Mammary epithelial cell (primary cell): ENCODE measurements at places on chromosomes 7 and 10.

- no peak for DNase-seq
Measured at GRCh38 chr10:35434533-35434932, 98.2 kb downstream of the CCNY start.

GRCh38 chr10:94412449-94412848 lies 10.1 kb downstream of the TBC1D12 start:
- DNase-seq: no peak

- DNase-seq: no peak
Measured at GRCh38 chr7:157978766-157979165, 608.9 kb downstream of the PTPRN2 start.

- no peak for DNase-seq
Measured at GRCh38 chr7:152894295-152895170, 135.0 kb downstream of the ACTR3B start.

DNA sequence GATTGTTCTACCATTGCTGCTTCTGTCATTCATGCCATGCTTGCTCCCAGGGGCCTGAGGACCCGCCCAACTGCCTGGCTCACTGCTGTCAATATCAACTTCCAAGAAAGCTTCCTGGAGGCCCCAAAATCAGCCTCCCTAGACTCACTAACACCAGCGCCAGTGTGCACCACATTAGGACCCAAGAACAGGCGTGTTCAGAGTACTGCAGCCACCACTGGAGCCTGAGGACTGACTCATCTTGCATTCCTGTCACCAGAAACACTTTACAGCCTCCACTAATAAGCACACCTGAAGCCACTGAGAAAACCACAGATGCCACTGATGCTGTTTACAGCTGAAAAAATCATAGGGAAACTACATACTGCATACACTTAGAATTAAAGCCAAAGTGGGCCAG lies 1284.3 kb downstream of the TYW1 start:
- DNase-seq: no peak

DNA sequence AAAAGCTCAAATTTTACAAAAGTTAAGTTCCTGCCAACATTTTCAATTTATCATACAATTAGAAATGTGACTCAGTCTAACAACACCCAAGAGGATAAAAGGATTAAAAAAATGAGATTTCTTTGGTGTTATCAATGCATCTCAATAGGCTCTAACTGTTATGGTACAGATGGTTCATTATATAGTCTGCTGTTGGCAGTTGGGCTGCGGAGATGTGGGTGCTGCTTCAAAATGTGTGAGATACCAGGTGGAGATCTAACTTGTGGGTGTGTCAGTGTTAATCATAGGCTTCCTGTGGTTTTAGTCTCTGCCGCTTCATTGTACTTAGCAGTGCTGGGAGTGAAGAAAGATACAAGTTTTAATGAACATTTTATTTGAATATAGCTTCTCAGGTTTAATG lies 231.2 kb downstream of the EXOC4 start:
- DNase-seq: peak; percentile 70

- no peak for DNase-seq
Measured at GRCh38 chr7:50739744-50740435, 42.8 kb downstream of the GRB10 start.

DNA sequence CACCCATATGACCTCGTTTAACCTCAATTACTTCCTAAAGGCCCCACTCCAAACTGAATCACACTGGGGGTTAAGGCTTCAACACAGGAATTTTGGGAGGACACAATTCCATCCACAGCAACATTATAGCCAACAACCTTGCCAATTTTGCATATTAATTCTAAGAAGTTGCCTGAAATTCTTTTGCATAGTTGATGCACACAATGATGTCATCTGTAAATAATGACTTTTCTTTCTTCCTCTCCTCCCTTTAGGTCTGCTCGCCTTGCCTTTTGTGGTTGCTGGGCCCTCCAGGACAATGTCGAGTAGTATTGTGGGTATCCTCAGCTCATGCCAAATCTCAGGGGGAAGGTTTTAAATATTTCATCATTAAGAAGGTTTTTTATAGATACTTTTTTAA lies 16.0 kb upstream of the CAMK2B start:
- no peak for DNase-seq

DNA sequence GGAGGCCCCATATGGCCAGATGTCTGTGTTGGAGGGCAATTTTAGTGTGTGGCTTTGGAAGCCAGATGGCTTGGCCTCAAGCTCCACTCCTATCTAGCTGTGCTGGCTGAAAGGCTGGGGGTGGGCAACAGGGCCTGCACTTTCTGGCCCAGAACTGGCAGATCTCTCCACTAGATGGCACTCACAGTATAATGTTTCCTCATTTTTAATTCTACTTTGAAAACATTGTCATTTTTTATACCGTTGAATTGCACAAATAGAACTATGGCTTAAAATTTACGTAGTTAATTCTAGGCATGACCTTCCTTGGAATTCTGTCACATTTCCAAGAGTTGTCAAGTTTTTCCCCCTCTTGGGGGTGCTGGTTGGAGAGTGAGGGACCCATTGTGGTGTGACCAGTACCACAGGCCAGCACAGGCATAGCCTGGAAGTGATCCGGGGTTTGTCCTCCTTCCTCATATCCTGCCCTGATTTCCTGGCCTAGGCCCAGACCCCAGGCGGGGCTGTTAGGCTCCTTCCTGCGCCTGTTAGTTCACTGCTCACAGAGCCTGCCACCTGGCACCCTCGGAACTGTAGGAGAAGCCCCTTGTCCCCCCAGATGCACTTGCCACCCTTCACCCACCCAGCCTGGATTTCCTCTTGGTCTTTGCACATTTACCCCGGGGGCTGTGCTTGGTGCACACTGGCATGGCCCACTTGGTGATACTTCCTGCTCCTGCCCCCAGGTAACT lies 52.8 kb downstream of the ARHGAP22 start:
- peak; percentile 11 for DNase-seq

GRCh38 chr10:83222832-83223742 lies 916.2 kb upstream of the GHITM start:
- DNase-seq: no peak

- no peak for DNase-seq
Measured at GRCh38 chr7:6606866-6607583, 8.4 kb upstream of the ZNF853 start.

- DNase-seq: no peak
Measured at GRCh38 chr7:134651991-134652390, 5.3 kb downstream of the BPGM start.

DNA sequence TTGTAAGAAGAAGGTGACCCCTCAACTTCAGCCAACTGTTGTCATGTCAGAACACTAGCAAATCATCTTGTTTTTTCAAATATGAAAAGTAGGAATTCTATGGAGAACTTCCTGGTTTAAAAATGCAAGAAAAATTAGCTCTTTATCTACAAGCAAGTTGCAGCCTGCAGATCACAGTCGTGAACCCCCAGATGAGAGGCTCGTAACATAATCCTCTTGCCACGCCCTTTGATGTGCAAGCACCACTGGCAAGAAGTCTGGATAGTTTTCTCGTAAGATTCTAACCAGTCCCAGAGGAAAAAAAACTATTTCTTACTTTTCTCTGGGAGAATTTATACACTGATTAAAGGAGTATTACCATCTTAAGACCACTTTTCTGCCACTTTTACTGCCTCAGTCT lies 132.3 kb downstream of the DPY19L1 start:
- no peak for DNase-seq

GRCh38 chr7:42106562-42106961 lies 130.4 kb downstream of the GLI3 start:
- DNase-seq: no peak

DNA sequence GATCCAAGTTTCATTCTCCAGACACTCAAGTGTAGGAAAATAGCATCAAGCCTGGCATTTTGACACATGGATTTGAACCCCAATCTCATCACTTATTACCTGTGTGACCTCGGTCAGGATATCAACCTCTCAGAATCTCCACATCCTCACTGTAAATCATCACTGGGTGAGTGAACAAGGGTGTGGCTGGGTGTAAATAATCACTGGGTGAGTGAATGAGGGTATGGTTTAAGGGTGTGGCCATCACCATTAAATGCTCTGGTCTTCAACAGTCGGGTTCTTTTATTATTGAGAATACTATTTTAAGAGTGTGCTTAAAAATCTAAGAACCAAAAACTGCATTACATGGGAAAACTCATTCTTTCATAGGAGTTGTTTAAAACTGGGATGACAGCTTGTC lies 200.1 kb downstream of the DOCK4 start:
- DNase-seq: no peak

- no peak for DNase-seq
Measured at GRCh38 chr10:68684413-68684812, 36.6 kb upstream of the CCAR1 start.
